Activated CD4-positive, alpha-beta memory T cell treated with anti-CD3 and anti-CD28 coated beads for 36 hours (primary cell): ENCODE measurements at places on chromosomes 1 and 21. TPM values are rescaled to one million over a fixed set of nuclear protein-coding genes. Genes with fewer than 3 reads are reported as not detected.

GRCh38 chr1:44546403-44547053 lies 127.8 kb downstream of the TMEM53 start:
- DNase-seq = no peak

DNA sequence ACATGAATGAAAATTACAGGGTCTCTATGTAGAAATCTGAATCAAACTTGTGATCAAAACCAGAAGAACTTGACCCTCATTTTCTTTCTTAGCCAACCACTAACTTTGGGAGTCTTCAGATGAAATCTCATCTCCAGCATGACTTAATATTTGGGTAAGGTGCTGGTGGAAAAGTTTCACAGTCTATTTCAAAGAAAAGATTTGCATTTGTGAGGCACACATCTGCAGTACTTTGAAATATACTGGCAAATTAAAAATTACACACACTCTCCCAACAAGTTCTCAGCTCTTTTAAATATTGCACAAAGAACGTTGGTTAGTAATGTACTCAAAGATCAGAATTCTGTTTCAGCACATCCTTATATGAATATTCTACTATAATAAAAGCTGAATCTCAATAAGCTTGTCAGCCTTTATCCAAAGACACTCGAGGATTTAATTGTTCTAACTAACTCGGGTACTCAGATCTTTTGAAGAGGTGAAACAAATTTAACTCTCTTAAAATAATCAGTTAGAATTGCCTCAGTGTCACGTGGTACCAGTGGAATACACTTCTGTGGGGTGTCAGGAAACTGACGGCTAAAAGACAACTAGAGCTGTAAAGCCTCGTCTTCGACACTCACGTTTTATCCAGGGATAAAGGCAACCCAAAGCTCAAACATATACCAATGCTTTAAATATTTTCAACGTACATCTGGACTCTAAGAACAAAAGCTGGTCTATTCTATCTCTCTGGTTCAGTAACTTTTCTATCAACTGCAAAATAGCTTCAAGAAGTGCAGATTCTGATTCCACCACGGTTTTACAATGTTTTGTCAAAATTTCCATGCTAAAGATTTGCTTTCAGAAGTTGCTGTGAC lies 19.0 kb downstream of the SAMSN1 start:
- DNase-seq = no peak

DNA sequence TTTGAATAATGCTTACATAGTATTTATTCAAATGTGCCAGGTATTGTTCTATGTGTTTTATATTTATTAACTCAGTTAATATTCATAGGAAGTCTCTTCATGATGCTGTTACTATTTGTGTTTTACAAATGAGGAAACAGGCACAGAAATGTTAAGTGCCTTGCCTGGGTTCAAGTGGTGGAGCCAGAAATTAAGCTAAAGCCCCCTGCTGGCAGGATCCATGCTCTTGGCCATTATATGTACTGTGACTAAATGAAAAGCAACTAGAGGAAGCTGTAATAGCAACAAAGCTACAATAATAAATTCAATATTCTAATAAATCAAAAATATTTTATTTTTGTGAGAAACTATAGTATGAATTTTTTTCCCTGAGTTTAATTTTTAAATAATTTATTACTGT lies 30.0 kb downstream of the IARS2 start:
- DNase-seq = no peak

Gene FAM151A
- total RNA-seq = not detected

DNA sequence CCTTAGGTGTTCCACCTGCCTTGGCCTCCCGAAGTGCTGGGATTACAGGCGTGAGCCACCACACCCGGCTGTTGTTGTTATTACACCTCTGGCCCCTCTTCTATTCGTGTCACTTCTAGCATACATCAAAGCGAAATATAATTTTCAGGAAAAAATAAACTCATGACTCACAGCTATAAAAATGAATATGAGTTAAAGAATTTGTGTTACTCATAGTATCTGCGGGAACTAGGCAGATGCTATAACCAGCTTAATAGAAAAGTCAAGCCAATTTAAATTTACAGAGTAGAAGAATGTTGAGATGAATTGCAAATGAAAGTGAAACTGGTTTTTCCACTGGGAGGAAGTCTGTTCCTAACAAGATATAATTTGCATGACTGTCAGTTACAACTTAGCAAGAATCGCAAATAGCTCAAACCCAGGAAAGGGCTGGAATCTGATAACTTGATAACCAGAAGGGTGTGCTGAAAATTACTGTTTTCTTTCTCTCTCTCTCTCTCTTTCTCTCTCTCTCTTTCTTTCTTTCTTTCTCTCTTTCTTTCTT lies 11.2 kb downstream of the OR2W3 start:
- DNase-seq = peak; percentile 50

- DNase-seq = no peak
Observed at GRCh38 chr1:38561725-38562124, 297.8 kb downstream of the RRAGC start.

Gene RIPK4
- total RNA-seq = 0.10 TPM

DNA sequence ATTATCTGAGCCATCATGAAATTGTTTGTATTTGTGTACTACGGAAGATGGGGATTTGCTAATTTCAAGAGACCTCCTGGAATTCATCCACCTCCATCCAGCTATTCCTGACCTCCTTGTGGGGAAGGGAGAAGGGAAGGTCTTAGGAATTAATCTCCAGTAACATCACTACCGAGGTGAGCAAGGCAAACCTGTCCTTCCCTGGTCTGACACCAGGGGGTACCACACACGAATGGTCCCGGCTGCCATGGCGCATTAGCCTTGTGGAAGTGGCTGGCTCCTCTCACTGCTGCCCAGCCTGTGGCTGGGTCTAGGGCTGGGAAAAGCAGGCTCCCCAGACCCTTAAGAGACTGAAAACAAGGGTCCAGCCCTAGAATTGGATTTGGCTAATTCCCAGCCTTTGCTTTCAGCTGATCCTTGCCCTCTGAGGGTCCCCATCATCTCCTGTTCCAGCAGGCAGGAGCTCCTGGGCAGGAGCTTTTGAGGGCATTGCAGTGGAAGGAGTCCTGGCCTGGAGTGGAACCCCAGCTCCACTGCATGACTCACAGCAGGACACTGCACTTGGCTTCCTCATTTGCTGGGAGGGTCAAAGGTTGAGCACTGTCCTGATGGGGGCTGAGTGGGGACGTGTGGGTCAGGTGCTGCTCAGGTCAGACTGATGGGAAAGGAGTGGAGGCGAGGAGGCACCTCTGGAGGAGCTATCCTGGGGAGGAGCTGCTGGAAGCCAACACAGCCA lies 34.8 kb downstream of the RIMS3 start:
- peak; percentile 54 for DNase-seq

- DNase-seq = peak; percentile 31
Observed at GRCh38 chr1:23169727-23170335, 1.2 kb upstream of the LUZP1 start.

Gene PRELP
- total RNA-seq = not detected

Gene SGIP1
- total RNA-seq = 0.05 TPM

DNA sequence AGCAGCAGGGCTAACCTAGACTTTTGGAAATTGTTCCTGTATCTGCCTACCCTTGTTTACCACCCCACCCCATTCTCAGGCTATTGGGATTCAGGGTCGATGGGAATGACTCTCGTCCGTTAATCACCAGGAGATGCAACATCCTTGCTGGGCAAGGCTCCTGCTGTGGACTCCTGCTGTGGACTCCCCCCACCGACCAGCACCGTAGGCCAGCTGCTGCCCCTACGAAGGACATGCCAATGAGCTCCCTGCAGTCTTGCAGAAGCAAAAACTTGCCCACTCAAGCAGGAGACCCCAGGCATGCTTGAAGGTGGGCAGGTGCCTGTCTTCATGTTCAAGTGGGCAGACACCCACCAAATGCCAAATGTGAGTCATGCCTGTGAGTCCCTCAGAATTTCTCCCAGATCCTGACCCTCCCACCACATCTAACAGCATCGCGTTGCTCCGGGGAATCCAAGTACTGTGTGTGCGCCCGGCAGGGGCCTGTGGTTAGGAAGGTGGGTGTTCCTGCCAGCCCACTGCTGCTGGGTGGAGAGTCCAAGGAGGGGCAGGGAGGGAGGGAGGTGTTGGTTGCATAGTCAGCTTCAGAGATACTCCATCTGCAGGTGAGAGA lies 41.7 kb upstream of the SOX13 start:
- no peak for DNase-seq
